Cardiac fibroblast (primary cell): ENCODE measurements at places on chromosomes 3 and 15.

DNA sequence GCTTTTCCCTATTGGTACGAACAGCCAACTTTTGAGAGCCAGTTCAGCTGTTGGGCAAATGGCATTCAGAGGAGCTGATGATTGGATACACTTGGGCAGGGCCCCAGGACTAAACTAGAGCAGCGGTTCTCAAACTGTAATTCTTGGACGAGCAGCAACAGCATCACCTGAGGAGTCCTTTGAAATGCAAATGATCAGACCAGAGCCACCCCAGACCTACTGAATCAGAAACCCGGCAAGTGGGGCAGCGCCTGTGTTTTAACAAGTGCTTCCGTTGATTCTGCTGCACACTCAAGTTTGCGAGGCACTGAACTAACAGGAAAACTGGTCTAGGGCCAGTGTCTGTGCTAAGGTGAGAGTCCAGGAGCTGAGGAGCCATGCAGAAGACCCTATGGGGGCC lies 239.7 kb downstream of the UACA start:
- no peak for DNase-seq

- peak; percentile 40 for DNase-seq
Measured at GRCh38 chr3:109050591-109051167, 67.3 kb downstream of the MORC1 start.

GRCh38 chr3:128247666-128248409 lies 94.6 kb downstream of the EEFSEC start:
- DNase-seq, result no peak

DNA sequence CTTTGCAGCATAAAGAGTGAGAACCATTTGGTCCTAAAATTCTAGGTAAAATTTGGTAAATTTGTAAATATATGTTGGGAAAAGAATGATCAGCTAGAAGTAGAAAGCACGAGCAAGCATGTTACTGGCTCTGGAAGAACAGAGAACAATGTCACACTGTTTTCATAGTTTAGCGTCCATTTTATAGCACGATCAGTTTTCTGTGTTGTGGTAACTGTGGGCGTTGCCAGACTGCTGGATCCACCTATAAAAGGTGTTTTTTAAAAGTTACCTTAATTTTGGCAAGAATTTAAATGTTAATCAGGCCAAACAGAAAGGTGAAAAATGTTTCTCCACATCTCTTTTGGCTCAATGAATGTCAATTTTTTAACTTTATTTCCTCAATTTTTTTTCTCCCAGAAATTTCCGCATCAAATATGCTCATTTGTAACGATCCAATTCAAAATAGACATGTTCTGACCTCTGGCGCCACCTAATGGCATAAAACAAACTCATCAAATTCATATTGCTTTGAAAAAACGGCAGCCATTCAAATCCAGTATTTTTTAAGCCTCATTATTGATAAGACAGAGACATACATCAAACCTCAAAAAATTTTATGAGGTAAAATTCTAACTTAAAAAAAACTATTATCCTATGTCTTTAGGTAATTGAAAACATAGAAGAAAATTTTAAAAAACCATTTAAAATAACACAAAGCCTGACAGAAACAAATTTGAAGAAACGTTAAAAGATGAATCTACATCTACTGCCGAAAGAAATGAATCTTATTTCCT lies 5.5 kb upstream of the GP5 start:
- peak; percentile 77 for DNase-seq

DNA sequence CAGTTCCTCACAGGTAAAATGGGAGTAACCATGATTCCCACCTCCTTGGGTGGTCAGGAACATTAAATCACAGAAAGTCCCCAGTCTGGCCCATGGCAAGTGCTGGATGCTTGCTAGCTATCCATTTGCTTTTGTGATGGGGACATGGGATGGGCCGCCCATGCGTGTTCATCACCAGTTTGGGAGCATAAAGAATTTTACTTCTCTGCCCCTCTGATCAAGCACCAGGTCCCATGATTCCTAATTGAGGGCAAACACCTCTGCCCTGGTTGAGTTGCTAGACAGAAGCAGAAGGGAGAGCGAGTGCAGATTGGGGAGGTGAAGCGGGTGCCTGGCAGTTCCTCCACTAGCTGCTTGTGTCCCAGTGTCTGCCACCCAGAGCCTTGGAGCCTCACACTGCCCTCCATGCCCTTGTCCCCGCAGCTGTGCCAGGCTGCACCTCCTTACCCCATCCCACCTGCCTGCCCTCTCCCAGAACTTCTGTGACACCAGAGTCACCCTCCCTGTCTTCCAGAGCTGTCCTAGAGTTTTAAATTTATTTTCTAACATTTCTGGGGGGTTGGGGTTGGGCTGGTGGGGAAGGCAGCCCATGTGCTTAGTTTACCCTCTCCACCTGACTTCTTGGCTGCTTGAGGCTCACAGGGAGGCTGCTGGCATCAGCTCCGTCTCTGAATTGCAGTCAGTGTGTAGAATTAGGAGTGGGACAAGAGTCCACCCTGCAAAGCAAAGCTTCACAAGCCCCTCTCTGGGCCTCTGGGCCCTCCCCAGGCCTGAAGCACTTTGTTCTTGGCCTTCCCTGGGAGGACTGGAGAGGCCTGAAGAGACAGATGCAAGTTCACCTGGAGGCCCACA lies 18.4 kb downstream of the CFAP100 start:
- no peak for DNase-seq

DNA sequence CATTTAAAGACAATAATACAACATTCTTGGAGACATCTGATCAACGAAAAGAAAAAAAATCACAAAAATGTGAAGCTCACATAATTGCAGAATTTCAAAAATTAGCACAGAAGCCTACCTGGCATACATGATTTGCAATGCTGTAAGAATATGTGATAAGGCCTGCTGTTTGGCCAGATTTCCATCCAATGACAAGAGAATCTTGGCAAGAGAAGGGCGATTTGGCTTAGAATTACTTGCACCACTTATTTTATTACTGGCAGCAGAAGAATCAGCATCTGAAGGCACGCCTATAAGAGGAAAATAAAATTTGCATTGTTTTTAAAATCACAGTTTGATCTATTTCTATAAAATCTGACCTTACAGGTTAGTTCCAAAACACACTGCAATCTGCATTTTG lies 70.3 kb upstream of the OCA2 start:
- no peak for DNase-seq

DNA sequence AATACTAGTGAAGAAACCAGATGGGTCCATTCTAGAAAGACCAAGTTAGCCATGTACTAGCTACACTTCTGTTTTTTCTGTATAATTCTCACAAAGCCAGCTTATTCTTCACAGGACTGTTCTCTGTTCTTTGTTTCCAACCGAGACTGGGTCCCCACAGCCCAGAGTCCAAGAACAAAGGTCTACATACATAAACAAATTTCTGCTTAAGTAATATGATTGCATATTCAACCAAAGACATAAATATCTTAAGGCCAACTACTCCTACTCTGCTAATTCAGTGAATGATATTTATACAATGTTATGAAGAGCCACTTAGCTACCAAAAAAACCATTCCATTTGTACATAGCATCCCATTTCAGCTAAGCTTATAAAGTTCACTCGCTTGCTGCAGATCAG lies 299.8 kb upstream of the CCDC54 start:
- no peak for DNase-seq

- DNase-seq, result no peak
Measured at GRCh38 chr15:88246081-88246480, 10.5 kb downstream of the NTRK3 start.

DNA sequence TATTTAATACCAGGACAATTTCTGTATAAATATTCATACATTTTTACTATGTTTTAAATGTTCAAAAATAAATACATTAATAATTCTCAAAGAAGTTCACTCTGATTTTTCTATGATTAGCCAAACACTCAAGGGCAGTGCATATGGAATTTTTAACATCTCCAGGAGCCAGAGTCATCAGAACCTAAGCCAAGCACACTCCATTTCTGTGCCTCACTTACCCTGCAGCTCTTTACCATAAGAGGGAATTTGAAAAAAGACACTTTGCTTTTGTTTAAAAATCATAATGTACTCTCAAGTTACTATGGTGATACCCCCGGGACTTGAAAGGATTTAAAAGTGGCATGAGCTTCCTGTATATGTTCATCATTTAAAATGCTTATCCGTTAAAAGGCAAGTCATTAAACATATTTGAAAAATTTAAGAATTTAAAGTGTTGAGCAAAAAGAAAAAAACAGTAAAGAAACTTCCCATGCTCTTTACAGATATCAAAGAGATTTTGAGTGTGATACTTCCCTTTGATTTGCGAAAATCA lies 747.4 kb upstream of the NECTIN3 start:
- DNase-seq, result no peak

GRCh38 chr3:119613201-119613600 lies 15.5 kb downstream of the PLA1A start:
- no peak for DNase-seq

DNA sequence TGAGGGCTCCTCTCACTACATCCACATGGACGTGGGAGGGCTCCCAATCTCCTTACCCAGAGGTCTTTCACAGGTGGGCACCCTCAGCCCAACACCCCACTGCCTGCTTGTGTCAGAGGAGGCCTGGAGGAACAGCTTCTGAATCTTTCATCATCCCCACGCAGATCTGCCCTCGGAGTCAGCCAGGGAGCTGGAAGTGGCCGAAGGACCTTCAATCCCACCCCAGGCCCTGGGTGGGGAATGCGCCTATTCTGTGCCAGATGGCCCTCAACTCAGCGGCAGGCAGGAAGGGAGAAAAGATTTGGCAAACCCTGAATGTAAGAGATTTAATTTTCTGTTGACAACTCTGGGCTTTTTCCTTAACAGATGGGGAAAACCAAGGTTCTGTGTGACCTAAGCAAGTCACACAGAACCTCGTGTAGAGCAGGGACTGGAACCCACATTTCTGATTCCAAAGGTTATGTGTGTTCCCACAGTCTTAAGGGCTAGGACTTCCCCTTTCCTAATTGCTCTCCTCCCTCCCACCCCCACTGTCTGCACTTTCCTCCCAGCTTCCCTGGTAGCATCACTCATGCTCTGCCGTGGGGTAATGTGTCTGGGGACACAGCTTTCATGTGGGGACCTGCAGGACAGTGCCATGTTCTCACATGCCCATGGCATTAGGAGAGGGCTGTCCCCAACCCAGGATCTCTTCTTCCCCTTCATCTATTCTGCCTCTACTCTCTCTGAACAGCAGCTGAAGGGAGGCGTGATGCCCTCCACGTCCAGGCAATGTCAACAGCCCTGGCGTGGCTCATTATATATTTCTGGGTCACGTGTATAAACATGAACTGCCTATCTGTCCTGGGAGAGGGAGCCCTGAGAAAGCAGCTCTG lies 98.1 kb downstream of the SEMA5B start:
- DNase-seq, result no peak

- DNase-seq, result no peak
Measured at GRCh38 chr3:125147491-125147820, 65.1 kb downstream of the SLC12A8 start.

- DNase-seq, result no peak
Measured at GRCh38 chr3:195105389-195105788, 165.6 kb downstream of the XXYLT1 start.

GRCh38 chr3:25581823-25582222 lies 82.9 kb downstream of the TOP2B start:
- DNase-seq, result no peak

DNA sequence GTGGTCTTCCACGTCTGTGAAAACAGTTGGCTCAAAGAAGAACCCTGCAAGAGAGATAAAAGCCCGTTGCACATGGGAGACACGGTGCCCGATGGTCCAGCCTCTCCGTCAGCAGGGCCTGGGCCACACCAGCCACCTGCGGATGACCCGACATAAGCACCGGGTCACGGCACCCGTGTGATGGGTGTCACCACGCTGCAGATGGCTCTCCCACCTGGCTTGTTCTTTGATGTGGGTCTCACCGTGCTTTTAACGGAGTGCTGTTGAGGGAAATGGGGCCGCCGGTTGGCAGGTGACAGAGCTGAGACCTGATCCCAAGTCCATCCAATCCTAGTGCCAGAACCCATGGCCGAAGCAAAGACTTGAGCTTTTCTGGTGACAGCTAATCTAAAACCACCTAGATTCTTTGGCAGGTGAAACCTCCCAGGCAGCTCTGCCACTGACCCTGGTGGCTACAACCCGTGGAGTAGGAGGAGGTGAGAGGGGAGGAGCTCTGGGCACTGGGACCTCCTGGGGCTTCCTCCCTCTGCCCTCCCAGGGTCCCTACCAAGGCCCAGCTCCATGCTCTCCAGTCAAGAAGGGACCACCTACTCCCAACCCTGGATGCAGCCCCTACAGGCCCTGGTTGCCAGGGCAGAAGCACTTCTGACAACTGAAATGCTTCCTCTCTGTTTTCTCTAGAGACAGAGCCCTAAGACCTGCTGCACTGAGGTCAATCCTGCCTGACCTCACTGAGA lies 23.4 kb upstream of the SLC41A3 start:
- no peak for DNase-seq

DNA sequence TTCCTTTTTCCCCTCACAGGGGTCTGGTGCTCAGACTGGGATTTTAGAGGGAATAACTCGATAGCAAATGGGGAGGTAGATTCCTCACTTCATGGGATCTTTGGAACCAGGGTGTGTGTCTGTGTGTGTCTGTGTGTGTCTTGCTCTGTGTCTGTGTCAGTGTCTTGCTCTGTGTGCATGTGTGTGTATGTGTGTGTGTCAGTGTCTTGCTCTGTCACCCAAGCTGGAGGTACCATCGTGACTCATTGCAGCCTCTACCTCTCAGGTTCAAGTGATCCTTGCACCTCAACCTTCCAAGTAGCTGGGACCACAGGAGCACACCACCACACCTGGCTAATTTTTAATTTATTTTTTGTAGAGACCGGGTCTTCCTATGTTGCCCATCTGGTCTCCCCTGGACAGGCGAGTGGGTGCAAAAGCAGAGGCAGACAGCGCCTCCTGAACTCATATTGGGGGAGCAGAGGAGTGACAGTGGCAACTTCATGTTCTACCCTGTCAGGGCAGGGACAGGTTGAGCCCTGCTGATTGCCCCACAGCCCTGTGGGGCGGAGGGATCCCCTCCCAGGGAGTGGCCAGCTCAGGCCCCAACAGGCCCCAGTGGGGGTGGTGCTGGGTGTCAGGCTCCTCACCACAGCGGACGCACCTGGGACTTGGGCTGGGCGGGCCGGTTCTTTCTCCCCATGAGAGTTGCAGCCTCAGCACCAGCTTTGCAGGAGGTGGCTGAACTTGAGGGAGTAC lies 10.4 kb upstream of the SEMA4B start:
- DNase-seq, result no peak
